ENCODE measurements at places on chromosomes 7 and 10. TPM values are rescaled to one million over a fixed set of nuclear protein-coding genes. Genes with fewer than 3 reads are reported as not detected.
A peak's percentile ranks its signal among the peaks of the same experiment; 100 is the strongest.

CAMK2B gene
- not detected for total RNA-seq

DNA sequence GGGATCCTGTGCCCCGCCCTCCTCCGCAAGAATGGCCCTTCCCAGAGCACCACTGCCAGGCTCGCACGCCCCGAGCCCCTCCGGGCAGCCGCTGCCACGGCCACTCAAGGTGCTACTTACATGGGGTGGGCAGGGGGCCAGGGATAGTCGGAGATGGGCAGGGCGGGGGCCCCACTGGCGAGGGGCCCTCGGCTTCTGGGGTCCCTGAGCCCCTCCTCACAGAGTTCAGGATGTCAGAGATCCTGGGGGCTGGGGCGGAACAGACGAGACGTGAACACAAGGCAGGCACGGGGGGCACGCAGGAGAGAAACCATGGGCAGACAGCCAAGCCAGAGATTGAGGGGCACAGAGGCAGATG, 25.6 kb downstream of the YKT6 start:
- DNase-seq, result no peak

CHST15 gene
- total RNA-seq, result 2.0 TPM

- DNase-seq, result no peak
Measured at GRCh38 chr7:130379019-130379418, 1.3 kb upstream of the CPA1 start.

DNA sequence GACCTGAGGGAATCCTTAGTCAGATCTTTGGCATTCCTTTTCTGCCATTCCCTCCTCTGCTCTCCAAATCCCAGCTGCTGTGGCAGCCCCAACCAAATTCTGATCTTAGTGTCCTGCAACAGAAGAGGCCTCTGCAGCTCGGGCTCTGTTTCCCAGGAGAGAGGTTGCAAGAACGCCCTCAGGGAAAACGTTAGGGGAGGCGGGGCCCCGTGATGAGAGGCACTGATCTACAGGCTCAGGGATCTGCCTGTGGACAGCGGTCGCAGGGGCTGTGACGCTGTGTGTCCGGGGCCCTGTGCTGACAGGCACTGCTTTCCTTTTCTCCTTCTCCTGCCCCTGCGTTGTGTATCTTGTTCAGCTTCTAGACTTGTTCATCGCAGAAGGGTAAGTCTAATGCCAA, 57.3 kb upstream of the DPYSL4 start:
- DNase-seq, result no peak

DNA sequence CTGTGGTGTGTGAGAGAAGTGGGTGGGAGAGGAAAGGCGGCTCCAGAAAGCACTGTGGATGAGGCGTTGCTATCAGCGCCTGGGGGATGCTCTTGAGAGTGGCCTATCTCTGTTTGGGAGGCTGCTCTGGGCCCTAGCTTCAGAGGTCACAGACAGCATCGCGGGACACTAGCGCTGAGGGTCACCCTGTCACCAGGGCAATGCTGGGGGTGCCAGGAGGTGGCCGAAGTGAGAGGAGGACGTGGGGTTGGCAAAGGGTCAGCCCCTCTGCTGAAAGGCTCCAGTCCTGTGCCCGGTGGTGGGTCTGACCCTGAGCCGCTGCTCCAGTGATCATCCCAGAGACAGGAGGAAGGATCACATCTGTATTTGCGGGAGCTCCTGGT, 3.0 kb upstream of the TACR2 start:
- DNase-seq, result no peak

DNA sequence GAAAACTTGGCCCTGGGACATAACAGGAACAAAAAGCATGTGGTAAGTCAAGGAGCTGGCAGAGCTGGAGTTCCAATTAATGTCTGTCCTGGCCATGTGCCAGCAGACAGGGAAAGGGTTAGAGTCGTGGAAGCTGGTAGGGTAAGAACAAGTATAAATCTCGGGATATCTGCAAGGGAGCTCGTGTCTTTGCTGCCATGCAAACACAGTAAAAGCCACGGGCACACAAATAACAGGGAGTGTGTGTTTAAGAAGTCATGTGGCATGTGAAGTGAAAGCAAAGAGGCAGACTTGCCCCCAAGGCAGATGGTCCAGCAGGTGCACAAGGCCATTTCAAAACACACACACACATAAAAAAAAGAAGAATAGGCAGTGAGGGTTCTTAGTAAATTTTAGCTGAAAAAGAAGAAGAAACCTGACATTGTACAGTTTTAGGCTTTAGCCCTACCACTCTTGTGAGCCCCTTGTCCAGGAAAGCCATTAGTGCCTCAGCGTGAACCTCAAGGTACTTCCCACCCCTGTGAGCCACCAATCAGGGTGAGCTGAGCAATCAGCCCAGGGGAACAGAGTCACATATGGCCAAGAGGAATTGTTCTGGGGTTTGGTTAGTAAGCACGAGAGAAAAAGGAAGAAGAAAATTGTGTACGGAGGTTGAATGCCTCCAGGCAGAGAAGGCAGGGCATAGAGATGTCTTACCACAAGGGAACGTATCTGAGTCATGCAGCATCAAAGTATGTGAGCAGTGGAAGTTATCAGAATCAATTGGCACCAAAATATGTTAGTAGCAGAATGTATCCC, 32.8 kb upstream of the ARHGAP12 start:
- no peak for DNase-seq

GRCh38 chr7:76332078-76332477, 26.7 kb downstream of the YWHAG start:
- no peak for DNase-seq

DKK1 gene
- total RNA-seq, result not detected

WEE2 gene
- total RNA-seq, result not detected

DNA sequence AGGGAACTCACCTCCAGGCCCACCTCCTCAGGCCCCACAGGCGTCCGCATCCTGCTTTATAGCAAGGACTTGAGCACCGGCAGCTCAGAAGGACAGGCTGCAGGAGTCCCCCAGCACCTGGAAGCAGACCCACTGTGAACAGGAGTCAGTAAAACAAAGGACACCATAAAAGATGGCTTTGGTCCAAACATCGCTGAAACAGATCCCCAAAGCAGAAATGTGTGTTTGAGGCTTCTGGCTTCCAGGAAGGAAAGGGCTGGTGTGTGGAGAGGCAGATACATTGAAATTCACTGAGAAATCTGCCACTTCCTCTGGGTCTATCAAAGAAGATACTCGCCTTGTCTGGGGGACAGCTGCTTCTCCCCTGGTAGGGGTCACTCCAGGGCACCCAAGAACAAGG, 286.2 kb downstream of the PLXNA4 start:
- DNase-seq, result no peak

DNA sequence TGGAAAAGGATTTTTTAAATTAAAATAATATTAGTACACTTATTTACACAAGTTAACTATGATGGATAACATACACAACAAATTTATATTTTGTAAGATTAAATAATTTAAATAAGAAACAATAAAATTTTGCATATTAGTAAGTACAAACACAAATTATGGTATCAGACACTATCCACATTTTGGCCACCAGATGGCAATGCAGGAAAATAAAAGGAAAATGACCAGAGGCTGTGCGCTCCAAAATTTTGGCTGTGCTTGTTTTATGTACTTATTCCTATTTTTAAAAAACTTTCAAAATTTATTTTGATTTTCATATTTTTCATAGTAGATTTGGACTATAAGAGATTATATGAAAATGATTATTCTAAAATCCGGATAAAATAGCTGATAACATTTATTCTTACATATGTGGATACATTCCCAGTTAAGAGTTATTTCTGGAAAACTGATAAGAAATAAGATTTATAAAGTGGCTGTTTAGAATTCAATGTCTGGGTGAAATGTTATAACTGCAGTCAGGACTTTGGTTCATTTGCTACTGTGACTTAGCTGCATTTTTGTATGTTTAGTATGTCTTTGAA, 274.7 kb upstream of the HGF start:
- no peak for DNase-seq

GRCh38 chr10:70462349-70462984, 16.1 kb upstream of the PALD1 start:
- no peak for DNase-seq

GRCh38 chr10:71501402-71501801, 104.7 kb downstream of the CDH23 start:
- no peak for DNase-seq

DNA sequence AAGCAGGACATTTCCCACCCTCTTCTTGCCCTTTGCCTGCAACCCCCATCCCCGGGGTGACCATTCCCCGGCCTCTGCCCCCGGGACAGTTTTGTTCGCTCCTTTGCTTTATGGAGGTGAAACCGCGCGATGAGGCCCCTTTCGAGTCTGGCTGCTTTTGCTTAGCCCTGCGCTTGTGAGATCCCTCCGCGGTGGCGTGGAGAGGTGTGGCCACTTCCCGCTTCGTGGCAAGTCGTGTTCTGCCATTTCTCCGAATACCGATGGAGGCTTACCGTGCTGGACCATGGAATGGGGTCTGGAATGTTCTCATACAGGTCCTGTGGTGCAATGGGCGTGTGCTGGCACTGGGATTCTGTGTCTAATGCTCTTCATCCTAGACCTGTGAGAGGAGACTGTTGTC, 106.7 kb downstream of the LHPP start:
- no peak for DNase-seq

GRCh38 chr7:42180806-42181205, 56.2 kb downstream of the GLI3 start:
- no peak for DNase-seq

DNA sequence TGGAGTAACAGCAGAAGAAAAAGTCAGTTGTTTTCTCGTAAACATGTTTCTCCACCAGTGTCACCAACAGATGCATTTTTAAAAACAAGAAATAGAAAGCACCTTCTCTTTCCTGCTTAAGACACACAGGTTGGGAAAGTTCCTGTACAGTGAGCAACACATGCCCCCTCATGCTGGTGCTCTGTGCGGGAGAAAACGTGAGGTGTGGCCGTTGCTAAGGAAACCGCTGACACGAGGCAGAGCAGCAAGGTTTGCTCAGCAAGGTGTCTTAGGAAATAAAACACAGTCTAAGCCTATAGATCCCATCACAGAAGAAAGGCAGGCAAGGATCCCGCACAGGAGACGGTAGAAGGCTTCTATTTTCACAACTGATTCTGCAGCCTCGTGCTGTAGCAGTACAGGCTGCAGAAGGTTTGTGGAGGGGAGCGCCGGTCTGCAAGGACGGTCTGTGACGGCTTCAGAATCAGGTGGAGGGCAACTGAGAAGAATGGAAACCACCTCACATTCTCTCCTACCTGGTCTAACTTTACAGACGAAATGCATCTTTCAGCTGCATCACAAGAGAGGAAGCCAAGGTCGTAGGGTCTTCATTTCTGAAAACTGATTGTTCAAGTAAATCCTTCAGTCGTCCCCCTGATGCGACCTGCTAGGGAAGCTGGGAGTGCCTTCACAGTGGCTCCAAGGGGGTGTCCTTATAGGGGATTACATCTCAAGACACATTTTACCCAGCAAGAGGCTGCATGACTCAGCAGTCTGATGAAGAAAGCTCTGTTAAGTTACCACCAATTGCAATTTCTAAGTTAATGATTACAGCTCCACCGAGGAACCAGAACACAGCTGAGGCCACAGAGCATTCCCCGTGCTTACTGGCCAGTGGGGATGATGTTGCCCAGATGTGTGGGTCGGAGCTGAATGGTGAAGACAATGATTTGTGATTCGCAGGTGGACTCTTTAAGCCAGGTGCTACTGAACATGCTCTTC, 150.7 kb upstream of the KLF14 start:
- DNase-seq, result no peak

PKD2L1 gene
- total RNA-seq, result not detected

- DNase-seq, result no peak
Measured at GRCh38 chr7:128123291-128124037, 92.2 kb upstream of the LRRC4 start.

DNA sequence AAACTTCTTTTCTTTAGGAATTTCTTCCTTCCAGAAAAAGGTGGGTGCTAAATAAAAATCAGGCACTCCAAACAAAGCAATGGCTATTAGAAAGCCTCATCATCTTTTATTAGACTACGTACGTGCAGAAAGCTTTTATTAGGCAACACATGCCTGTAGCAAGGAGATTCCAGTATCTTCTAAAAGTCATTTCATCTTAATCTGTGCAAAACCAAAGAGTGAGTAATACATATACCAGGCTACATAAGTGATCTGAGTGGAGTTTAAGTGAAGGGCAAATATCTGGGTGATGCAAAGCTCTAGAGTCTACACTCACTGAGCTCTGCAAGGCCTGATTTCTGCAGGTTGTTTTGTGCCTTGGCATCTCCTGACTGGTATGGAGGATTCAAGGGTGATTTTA, 231.7 kb downstream of the ELMO1 start:
- DNase-seq, result no peak

GRCh38 chr7:102434039-102434486, 688 bp downstream of the ORAI2 start:
- no peak for DNase-seq

DNA sequence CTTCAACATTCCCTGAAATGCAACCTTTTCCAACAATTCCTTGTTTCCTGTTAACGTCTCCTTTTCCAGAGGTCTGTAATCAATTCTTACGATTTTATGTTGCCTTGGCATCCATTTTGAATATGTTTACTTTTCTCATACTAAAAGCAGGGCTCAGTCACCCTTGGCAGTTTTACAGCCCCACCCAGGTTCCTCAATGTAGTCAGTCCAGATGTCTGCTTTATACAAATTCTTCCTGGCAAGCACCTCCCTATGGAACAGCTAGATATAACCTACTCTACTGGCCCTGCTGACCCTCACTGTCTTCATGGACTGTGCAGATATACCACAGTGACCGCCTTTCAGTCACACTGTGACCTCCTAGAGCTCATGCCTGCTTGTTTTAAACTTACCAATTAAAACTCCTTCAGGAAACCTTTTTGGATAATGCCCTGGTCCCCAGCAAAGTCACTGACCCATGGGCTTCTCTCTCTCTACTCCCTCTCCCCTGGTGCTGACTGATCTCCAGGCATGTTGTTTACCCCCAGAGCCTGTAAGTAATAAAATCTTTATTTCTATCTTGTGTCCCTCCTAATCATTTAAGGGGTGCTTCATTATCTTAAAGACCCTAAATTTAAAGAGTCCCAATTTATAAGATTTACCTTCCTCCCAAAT, 147.1 kb upstream of the STEAP1 start:
- DNase-seq, result no peak

DNA sequence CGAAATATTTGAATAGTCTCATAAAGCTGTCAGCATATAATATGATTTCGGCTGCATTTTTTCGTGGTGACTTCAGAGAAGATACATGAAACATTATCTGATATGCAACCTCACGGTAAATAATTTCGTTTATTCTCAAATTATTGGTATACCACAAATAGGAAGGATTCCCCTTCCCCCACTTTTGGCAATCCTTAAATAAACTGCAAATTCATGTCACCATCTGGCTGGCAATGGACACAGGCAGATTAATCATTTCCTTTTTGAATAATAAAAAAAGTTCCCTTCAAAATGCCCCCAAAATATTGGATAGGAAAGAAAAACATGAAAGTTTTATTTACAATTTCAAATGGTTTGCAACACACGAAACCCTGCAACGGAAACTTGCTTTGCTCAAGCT, 234.5 kb upstream of the MEOX2 start:
- DNase-seq, result no peak

FAM170B gene
- total RNA-seq, result not detected

NOM1 gene
- 36.8 TPM for total RNA-seq

GRCh38 chr10:119784340-119785067, 58.7 kb downstream of the INPP5F start:
- peak; percentile 51 for DNase-seq

GRCh38 chr7:14184292-14184864, 194.9 kb upstream of the ETV1 start:
- no peak for DNase-seq

ADAMTS14 gene
- not detected for total RNA-seq

LIPF gene
- not detected for total RNA-seq

Data from naive thymus-derived CD8-positive, alpha-beta T cell (primary cell).